Endothelial cell (in vitro differentiated cells): ENCODE measurements at places on chromosomes 7 and 10.

DNA sequence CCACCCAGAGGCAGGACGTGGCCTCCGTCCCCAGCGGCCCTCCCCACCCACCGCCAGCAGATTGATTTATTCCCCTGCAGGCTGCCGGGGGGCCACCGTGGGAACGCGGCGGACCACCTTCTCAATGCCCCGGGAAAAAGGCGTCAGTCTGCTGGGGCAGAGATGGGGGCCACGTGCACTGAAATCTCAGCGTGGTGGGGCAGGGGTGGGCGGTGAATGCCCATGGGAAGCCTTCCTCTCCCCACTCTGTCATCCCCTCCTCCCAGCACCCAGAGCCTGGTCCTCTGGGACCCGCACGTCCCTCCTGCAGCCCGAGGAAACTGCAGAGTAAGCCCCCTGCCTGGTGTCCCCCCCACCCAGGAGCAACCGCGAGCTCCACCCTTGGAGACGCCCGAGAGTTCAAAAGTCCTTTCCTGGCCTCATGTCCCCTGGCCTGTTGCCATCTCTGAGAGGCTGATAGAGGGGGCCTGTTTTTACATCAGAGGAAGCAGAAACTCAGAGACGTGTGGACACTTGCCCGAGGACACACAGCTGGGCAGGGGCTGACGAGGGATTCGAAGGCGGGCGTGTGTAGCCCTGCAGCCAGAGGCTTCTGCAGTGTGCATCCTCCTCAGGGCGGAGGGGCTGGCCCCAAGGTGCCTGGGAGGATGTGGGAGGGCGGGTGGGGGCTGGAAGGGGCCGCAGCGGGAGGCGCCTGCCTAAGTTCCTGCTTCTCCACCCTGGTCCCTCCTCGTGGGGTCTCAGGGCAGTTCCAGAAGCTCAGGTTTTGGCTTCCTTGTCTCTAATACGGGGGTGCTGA lies 21.8 kb downstream of the UNCX start:
- no peak for DNase-seq

DNA sequence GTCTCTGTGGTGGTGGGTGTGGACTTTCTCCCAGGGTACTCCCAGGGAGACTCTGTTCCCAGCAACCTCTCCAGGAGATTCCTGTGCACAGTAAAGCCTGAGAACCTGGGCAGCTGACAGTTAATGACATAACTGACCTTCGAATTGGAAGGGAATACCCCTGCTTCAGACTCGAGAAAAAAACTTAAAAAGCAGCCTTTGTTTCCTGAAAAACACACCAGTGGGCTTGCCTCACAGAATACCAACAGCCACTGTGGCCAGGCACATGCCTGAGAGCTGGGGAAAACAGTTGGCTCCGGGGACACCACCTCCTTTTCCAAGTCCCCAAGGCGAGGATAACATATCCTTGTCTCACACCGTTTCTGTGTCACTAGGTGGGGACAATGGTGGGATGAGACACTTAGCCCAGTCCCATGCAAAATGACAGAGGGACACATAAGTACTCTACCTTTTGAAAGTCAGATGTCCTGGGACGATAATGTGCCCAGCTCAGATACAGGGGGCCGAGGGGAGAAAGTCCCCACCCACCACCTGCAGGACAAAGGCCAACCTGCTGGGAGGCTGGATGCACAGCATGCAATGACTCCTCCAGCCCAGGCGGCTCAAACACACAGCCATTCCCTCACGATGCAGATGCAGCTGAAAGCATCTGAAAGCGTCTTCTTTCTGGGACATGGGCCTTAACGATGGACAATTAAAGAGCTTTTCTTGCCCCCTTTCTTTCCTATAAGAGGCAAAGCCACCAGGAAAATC lies 65.6 kb downstream of the HIPK2 start:
- DNase-seq, result no peak

DNA sequence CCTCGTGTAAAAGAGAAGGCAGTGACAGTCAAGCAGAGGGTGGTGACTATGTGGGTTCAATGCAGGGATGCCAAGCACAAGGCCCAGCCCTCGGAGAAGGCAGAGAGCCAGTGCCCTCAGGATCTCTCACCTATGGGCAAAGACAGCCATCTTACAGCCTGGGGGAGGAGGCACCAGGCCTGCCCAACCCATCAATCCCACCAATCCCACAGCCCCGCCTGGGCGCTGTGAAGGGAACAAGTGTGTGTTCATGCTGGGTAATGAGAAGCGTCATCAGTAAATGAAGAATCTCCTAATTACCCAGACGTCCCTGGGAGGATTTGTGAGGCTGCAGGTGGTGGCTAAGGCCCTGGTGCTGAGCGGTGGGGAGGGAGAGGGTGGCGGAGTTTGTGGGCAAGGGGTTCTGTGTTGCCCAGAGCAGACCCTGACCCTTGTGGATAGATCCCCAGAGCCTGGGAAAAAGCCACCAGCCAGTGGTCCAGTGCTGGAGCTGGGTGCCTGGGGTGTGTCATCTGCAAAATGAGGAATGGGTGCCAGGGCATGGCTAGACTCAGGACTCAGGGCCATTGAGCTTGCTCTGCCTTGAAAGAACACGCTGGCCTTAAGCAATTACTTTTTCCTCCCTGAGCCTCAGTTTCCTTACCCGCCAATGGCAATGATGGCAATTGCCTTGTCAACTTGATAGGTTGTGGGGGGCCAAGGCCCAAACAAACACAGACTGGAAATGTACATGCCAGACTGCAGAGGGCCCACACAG lies 128.1 kb upstream of the UNC5B start:
- DNase-seq, result no peak

DNA sequence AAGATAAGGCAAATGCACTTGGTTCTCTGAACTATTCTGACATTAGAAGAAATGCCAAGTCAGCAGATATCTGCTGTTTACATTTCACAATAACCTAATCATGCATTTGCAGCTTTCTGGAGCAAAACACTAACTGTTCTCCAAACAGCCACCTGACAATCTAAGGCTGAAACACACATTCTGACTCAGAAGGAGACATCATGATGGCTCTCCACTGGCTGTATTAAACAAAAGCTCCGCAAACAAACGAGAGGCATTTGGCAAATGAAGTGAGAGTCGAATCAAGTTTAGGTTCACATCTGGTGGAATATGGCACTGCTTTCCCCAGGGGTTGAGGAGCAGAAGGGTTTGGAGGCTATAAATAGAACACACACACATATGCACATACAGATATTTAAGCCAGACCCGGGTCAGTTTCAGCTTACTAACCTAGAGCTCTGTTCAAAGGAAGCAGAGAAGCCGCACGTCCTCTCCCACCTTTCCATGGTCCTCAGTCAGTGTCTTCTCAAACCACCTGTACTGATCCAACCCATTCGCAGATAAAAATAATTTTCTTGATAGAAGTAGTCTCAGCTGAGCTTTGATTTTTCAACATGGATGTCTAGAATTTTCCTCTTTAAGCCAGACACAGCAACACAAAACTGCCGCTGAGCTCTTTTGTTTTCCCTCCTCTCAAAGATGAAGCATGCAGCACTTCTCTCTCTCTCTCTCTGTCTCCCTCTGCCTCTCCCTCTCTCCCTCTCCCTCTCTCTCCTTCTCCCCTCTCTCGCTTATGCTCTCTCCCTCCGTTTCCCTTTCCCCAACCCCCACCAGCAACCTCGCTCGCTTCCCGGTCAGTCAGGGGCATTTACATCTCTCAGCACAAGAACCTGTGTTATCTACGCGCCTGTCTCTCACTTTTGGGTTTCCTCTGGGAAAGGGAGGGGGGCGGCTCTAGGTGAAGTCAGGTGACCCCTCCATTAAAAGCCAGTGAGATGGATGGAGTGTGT lies 682.8 kb downstream of the MAGI2 start:
- DNase-seq, result no peak

DNA sequence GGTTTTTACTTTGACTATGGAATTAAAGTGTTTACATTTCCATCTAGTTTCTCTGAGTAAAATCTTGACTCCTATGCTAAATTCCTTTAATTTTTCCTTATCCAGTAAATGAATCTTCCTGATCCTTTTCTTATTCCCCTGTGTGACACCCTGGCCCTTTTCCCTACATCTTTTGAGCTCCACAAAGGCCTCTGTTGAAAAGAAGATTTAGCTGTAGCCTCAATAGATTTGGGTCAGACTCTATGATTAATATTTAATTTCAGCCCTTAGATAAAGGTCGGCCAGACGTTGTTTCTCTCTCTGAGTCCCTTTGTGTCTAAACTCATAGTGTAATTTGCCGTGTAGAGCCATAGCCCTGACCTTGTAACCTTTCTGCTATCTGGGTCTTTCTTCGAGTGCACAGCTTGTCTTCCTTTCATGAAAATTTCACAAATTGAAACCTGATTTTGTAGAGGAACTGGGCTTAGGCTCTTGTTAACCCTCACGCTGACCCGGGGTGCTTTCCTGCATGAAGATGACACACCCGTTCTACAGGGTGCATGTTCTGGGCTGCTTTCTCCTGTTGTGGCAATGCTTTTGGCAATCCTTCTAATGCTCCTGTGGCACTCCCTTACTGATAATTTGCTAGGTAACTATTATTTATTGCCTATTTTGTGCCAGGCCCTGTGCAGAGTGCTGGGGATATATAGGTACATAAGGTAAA lies 21.2 kb downstream of the LSMEM1 start:
- no peak for DNase-seq
